Tongue (tissue), 3 donors: ENCODE measurements at places on chromosomes 1 and 21. TPM values are rescaled to one million over a fixed set of nuclear protein-coding genes. Genes with fewer than 3 reads are reported as not detected.

The AMY1B gene
- total RNA-seq, result not detected

The CAMK1G gene
- not detected for total RNA-seq

The C1orf116 gene
- total RNA-seq, result 3.6 TPM

The CD84 gene
- 3.2 TPM for total RNA-seq

The CD52 gene
- total RNA-seq, result not detected

The CFHR4 gene
- not detected for total RNA-seq

The KCND3 gene
- 2.6 TPM for total RNA-seq

The UBXN11 gene
- total RNA-seq, result 7.8 TPM

The CASQ2 gene
- 765 TPM for total RNA-seq

The TNFRSF9 gene
- not detected for total RNA-seq

The A3GALT2 gene
- not detected for total RNA-seq

The TSEN15 gene
- 34.4 TPM for total RNA-seq

The XKR8 gene
- 6.9 TPM for total RNA-seq

The FCRLB gene
- total RNA-seq, result 1.0 TPM
